Right hindlimb (tissue), 1 donor: ENCODE measurements at places on chromosomes 5 and 9.
A peak's percentile ranks its signal among the peaks of the same experiment; 100 is the strongest.

DNA sequence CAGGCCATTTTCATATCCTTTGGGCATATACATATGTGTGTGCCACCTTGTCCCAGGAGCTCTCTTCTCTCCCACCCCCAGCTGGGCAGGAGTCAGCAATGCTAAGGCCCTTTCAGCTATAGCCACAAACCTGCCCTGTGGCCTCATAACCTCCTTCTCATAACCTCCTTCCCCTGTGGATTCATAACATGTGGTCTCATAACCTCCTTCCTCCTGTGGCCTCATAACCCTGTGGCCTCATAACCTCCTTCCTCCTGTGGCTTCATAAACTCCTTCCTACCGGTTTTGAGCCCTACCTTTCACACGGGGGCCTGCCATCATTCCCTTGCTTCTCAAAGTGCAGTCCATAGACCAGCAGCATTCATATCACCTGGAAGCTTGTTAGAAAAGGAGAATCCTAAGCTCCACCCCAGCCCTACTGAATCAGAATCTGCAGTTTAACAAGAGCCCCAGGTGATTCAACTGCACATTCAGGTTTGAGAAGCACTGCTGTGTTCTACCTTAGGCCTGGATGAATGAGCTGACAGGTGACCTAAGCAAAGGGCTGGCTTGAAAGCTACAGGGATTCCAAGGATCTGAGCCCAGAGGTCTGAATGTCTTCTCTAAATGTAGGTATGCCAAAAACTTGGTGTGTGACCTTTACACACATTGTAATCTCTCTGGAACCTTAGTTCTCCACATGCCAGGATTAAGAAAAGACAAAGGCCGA is 41.9 kb upstream of the PLPP6 start:
- DNase-seq = no peak

DNA sequence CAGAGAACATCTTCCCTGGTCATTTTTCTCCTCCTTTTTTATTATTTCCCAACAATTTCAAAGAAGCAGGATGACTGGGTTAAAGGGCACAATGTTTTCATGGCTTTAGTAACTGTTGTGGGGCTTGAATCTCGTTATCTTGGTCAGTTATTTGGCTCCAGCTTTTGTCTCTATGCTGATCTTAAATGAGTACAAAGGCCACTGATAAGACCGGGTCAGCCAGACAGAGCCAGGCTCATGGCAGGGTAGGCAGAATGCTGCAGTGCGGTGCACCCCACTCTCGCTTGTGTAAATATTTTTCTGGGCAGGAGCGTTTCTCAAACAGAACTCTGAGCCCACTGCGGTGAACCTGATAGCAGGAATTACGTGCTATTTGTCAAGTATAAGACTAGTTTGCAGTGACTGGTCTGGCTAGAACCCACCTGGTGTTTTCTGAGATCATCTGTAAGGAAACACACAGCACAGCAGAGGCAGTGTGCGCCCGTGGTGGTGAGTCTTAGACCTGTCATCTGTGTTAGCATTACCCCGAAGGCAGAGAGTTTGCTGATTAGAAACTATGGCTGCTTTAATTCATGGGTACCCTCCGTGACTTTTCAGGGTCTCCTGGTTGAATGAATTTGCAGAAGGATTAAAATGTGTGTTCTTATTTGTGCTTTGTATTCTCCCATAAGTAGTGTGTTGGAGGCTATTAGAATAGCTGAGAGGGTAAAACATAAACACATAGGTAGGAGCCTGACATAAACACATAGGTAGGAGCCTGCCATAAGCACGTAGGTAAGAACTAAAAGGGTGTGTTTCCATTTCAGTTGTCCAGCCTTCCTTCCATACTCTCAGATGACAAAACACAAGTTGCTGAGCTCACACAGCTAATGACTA is 158.6 kb upstream of the DMRT1 start:
- no peak for DNase-seq

DNA sequence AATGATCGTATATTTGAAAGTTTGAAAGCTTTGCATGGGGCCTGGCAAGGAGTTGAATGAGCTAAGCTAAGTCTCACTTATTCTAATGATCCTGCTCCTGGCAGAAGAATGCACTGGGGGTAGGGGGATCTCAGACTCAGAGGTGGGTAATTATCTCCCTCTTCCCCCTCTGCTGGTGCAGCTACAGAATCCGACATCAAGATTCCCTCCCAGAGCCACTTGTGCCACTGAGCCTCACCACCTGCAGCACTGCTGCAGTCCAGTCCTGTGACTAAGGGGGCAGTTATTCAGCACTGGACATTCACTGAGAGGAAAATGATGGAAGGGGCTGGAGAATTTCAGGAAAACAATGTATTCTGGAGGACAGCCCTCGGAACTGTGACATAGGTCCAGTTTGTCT is 205.8 kb downstream of the DEPDC1B start:
- DNase-seq = no peak

DNA sequence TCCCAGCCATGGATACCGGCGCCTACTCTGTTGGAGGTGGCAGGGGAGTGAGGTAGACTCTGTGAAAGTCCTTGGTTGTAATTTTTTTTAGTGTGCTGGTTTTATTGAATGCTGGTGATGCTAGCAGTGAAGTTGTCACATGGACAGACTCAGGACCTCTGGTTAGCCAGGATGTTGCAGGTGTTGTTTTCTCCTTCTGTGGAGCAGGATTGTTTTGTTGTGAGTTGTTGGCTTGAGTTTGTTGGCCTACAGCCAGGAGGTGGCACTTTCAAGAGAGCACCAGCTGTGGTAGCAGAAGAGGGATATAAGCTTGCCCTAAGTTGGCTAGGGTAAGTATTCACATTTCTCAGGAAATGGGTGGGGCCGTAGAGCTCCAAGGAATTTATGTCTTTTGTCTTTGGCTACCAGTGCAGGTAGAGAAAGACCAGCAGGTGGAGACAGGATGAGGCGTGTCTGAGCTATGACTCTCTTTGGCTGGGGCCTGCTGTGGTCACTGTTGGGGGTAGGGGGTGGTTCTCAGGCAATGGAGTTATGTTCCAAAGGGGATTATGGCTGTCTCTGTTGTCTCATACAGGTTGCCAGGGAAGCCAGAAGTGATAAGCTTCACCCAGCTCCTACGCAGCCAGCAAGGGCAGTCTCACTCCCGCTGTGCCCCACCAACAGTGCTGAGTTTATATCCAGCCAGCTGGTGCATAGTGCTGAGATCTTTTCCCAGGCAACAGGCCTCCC is 248.7 kb downstream of the TAF11L14 start:
- DNase-seq = no peak

- peak; percentile 72 for DNase-seq
These were observed 372.2 kb downstream of the NFIB start for GRCh38 chr9:13941714-13942113.

DNA sequence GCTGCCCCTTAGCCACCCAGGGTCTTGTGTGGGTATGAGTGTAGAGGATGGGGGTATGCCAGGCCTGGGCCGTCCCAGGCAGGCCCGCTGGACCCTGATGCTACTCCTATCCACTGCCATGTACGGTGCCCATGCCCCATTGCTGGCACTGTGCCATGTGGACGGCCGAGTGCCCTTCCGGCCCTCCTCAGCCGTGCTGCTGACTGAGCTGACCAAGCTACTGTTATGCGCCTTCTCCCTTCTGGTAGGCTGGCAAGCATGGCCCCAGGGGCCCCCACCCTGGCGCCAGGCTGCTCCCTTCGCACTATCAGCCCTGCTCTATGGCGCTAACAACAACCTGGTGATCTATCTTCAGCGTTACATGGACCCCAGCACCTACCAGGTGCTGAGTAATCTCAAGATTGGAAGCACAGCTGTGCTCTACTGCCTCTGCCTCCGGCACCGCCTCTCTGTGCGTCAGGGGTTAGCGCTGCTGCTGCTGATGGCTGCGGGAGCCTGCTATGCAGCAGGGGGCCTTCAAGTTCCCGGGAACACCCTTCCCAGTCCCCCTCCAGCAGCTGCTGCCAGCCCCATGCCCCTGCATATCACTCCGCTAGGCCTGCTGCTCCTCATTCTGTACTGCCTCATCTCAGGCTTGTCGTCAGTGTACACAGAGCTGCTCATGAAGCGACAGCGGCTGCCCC is 2.6 kb downstream of the SLC35A4 start:
- DNase-seq = no peak

DNA sequence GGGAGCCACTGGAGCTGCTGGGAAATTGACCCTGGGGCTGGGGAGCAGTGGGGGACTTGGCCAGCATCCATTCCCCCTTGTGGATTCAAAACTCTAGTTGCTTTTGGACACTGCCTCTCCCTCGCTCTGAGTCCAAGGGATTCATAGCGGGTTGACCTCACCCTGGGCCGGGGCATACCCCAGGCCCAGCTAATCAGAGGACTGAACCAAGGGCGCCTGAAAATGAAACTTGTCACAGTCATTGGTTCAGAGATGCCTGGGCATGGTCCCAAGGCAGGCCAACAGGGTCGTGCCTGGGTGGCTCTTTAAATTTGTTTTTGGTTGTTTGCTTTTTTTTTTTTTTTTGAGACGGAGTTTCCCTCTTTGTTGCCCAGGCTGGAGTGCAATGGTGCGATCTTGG is 22.6 kb downstream of the STK10 start:
- no peak for DNase-seq

DNA sequence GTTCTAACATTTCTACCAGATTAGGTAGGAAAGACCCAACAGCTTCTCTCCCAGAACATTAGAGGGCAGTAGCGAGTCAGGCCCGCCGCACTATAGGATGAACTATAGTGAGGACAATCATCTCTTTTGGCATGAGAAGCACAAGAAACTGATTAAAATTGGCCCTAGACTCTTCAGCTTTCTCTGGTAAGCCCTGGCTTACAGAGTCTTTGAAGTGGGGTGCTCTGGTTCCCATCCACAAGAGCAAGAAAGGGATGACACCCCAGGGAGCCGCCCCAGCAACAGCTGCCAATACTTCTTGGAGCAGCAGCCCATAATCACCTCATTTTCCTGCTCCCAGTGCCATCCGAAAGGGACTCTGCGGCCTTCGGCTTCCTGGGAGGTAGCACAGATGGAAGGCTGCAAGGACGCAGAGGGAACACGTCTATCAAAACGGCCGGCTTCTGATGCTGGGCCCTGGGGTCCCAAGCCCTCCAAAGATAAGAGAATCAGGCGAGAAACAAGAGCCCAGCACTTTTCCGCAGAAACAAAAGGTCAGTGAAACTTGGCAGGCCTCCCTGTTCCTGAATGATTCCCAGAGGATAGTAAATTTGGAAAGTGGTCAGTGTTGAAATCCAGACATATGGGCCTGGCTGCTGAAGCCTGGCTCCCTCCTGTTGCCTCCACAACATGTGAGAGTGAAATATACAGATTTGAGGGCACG is 69.3 kb downstream of the HSD17B3 start:
- DNase-seq = peak; percentile 81

DNA sequence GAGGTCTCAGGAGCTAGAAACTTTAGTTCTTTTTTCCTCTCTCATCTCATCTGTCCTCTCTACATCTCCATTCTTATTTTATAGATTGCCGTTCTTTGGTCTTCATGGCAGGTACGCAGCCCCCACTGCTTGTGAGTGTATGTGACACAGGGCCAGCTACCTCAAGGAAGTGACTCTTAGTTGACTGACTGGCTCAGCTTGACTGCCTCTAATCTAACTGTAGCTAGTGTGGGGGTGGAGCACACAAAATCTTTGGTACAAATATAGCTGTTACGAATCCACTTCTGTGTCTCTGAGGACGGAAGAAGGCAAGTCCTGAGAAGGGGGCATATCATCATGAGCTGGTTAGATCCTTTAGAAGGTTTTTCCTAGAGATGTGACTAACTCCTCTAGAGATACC is 19.8 kb upstream of the SPTAN1 start:
- no peak for DNase-seq

GRCh38 chr9:105244734-105245028 is 230 bp downstream of the SLC44A1 start:
- DNase-seq = no peak

DNA sequence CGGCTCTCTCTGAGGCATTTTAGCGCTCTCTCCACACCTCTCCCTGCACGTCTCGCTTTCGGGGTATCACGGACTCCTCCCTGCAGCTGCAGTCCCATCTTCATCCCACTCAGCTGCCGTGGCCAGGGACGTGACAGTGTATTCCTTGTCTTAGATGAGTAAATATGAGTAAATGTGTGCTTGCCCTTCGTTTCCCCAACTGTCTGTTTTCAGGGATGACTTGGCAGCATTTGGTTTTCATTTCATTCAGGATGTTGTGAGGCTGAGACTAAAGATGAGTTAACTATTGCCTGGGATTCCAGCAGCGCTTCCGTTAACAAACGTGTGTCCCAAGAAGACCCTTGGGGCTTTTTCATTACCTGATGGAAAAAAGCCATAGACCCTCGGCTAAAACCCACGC is 29.5 kb downstream of the GDNF start:
- DNase-seq = no peak

GRCh38 chr5:6398570-6399230 is 20.4 kb upstream of the MED10 start:
- no peak for DNase-seq

- DNase-seq = no peak
These were observed 16.5 kb downstream of the CSF2 start for GRCh38 chr5:132090107-132090506.

DNA sequence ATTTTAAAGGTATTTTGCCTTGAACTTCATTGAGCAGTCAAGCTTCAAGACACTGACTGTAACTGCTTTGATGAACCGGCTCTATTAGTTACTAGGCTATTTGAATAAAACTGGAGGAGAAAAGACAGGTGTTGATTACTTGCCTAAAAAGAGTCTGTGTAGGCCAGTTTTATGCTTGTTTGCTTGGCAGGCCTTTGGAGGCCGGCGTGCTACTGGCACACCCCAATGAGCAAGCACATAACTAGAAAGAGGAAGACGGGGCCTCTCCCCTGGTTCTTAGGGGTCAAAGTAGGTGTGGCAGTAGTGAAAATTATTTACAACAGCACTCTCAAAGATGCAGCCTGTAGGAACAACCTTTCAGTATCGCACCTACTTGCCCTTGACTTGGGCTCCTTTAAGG is 2.1 kb upstream of the ZFR start:
- DNase-seq = no peak

- no peak for DNase-seq
These were observed 26.5 kb downstream of the ANKRD33B start for GRCh38 chr5:10590226-10590999.

- no peak for DNase-seq
These were observed 15.0 kb upstream of the PFDN1 start for GRCh38 chr5:140317859-140318258.

DNA sequence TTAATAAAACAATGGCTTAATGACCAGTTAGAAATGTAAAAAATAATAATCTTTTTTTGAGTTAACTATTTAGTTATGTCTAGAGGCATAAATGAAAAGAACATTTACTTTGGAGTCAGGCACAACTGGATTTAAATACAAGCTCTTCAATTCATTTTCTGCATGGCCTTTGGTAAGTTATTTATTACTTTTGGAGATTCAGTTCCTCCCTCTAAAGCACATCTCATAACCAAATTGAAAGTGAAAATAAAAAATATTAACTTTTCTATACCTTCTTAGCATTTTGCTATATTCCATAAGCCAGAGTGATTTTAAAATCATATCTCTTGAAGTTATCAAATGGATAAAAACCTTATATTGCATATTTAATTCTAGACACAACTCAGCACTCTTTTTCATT is 434.9 kb upstream of the SMARCA2 start:
- no peak for DNase-seq

GRCh38 chr5:80755626-80756025 is 100.8 kb upstream of the DHFR start:
- no peak for DNase-seq
